ENCODE measurements at places on chromosomes 13 and 19. TPM values are rescaled to one million over a fixed set of nuclear protein-coding genes. Genes with fewer than 3 reads are reported as not detected.

DNA sequence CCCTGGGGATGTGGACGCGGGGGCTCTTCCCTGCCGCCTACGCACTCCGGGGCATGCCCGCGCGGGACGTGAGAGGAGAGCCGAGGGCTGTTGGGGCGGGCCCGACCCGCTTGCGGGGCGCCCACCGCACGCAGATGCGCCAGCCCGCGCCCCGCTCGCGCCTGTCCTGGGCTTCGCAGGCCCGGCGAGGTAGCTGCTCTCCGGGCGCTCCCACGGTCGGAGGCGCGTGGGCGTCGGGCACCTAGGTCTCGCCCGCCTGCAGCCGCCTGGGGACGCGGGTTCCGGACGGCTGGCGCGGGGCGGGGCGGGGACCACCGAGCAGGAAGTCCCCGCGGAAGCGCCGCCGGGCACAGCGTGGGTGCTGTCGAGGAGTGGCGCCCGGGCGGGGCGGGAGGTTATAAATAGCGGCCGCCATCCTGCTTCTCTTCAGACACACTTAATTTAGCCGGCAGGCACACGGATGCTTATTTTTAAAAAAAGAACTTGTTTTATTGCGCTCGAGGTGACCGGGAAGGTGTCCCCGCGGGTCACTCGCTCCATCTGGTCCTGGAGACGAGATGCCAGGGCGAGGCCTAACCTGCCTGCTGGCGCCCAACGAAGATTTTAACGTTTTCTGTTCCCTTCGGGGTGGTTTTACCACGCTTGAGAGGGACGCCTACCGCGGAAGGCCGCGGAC, 561 bp upstream of the GJA3 start:
- H3K4me3 ChIP-seq: peak overlapping the region; percentile 45
- H3K36me3 ChIP-seq: no peaks in the 10 kb centered on the region
- no peak overlapping the region for H3K27ac ChIP-seq
- DNase-seq: peak; percentile 61
- peaks cover 23% of the 10 kb centered on the region for H3K27me3 ChIP-seq

DNA sequence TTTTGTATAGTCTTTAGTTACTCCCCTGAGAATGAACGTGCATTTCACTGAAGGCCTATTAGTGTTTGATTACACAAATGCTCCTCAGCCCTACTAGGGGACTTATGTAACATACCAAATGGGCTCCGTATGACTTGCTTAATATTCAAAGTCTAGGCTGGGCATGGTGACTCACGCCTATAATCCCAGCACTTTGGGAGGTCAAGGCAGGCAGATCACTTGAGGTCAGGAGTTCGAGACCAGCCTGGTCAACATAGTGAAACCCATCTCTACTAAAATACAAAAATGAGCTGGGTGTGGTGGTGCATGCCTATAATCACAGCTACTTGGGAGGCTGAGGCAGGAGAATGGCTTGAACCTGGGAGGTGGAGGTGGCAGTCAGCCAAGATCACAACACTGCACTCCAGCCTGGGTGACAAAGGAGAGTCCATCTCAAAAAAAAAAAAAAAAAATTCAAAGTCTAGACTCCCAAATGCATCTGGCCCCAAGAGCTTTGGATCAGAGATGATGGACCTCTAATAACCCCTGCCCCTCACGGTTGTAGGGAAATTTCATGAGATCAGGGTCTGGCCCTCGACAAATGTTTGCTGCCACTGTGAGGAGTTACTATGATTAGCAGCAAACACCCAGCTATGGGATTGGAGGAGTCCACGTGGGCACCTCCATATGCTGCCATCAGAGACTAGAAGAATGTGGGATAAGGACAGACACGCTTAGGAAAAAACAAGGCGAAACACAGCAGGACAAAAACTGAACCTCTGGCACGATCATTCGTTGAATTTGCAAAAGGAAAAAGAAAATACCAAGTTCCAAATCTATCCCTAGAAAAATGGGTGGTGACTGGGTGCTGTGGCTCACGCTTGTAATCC, 4.6 kb downstream of the FBXO17 start:
- H3K27ac ChIP-seq: no peak overlapping the region
- H3K4me3 ChIP-seq: no peak overlapping the region
- H3K36me3 ChIP-seq: no peaks in the 10 kb centered on the region
- H3K4me1 ChIP-seq: no peaks in the 10 kb centered on the region

Gene FUT1
- 12.2 TPM for total RNA-seq

DNA sequence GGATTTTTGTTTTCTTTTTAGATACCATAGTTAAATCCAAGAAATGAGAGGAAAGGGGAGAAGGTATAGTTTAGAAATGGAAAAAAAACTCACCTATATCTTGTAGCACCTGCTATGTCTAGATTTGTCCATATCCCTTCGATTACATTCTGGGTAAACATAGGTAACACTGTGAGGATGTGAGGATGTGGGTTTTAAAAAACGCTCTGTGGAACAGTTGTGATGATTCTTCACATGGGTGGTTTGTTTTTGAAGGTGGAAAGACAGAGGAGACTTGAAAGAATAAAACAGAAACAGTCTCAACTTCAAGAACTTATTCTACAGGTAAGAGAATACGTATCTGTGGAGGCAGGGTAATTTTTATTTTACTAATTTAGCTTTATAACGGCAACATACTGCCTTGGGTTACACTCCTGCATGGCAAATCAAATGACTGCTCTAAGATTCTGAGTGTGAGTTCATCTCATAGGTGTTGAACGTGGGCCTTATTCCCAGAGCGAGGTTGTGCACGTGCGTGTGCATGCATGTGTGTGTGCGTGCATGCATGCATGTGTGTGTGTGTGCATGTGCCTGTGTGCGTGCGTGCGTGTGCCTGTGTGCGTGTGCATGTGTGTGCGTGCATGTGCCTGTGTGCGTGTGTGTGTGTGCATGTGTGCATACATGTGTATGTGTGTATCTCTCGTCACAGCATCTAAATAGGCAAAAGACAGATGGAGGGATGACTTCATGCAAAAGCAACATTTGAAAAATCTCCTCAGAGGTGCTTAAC, 23.5 kb downstream of the ATP4B start:
- DNase-seq: no peak
- no peaks in the 10 kb centered on the region for H3K4me1 ChIP-seq
- peaks cover 8% of the 10 kb centered on the region for H3K36me3 ChIP-seq
- H3K27me3 ChIP-seq: no peaks in the 10 kb centered on the region
- H3K27ac ChIP-seq: no peak overlapping the region

DNA sequence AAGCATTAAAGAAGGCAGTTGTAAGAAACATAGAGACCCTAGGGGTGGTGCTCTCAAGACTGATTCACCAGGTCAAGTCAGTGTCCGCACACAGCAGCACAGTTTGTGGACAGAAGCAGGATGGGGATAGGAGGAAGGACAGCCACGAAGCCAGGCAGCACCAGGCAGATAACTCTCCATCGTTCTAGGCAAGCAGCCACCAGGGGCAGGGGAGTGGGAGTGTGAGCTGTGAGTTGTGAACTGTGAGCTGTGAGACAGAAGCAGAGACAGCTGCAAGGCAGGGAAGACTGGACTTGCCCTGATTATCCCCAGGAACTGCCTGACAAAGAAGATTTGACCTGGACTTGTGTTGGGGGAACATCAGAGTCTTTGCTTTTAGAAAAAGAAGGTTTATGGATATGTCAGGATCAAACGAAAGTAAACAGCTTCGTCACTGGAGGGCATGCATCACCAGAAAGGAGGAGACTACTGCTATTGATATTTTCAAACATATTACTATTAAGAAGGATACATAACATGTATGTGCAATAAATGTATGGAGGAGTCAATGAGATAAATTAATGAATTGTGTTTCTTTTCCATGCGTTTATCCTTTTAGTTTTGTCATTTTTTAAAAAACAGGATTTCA, 286.1 kb downstream of the IRS2 start:
- no peak for DNase-seq
- H3K4me3 ChIP-seq: no peak overlapping the region
- no peak overlapping the region for H3K27ac ChIP-seq
- no peaks in the 10 kb centered on the region for H3K4me1 ChIP-seq

GRCh38 chr13:38824342-38824741, 137.5 kb downstream of the FREM2 start:
- no peaks in the 10 kb centered on the region for H3K36me3 ChIP-seq
- H3K4me3 ChIP-seq: no peak overlapping the region
- H3K27me3 ChIP-seq: no peaks in the 10 kb centered on the region
- H3K27ac ChIP-seq: no peak overlapping the region
- H3K4me1 ChIP-seq: no peaks in the 10 kb centered on the region

Gene ADGRE3
- total RNA-seq: not detected

- DNase-seq: no peak
- H3K27ac ChIP-seq: no peak overlapping the region
- H3K27me3 ChIP-seq: peaks cover 8% of the 10 kb centered on the region
- no peaks in the 10 kb centered on the region for H3K4me1 ChIP-seq
- no peaks in the 10 kb centered on the region for H3K36me3 ChIP-seq
- no peak overlapping the region for H3K4me3 ChIP-seq
Observed at GRCh38 chr13:25178070-25178469, 6.0 kb upstream of the AMER2 start.

Gene FGF14
- 0.58 TPM for total RNA-seq

DNA sequence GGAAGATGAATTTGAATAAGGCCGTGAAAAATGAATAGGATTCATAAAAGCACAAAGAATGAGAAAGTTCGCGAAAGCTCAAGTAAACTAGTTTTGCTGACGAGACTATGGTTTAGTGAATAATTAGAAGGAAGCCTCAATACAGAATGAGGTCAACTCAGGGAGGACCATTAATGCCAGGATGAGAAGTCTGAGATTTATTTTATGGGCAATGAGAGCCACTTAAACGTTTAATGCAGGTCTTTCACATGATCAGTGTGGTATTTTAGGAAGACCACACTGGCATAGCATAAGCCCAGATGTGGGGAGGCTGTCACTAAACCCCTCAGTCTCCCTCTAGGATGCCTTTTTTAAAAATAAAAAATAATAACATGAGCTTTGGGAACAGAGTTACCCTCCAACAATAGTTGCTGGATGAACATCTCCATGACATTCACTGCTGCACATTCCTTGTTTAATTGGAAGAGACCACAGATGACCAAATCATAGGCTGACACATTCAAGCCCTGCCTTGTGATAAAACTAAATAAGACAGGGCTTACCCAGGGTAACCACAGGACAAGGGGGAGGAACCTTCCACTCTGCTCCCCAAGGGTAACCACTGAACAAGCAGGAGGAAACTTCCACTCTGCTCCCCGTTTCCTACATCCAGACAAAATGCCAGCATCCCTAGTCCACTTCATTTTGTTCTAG, 43.6 kb upstream of the LSM14A start:
- no peak overlapping the region for H3K27ac ChIP-seq
- no peaks in the 10 kb centered on the region for H3K27me3 ChIP-seq
- no peak overlapping the region for H3K4me3 ChIP-seq
- no peaks in the 10 kb centered on the region for H3K36me3 ChIP-seq
- DNase-seq: no peak

DNA sequence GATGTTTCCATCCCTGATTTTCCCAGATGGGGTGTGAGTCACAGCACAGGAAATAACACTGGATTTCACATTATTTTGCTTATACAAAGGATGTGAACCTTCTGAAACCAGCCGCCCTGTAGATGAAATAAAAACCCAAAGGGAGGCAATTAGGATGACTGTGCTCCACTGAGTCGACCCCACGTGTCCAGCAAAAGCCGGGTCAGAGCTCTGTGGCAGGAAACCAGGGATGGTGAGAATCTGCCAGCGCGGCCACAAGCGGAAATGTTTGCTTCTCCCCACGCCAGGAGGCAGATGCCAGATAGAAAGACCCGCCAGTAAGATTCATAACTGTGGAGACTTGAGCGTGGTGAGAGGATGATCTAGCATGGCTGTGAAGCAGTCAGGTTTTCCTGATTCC, 764.4 kb downstream of the LIG4 start:
- no peak for DNase-seq
- no peaks in the 10 kb centered on the region for H3K4me1 ChIP-seq

Gene PINLYP
- total RNA-seq: 9.2 TPM

Gene TMEM221
- 1.4 TPM for total RNA-seq

Gene RFPL4AL1
- not detected for total RNA-seq

- H3K4me3 ChIP-seq: no peak overlapping the region
- H3K27me3 ChIP-seq: no peaks in the 10 kb centered on the region
- no peak overlapping the region for H3K27ac ChIP-seq
- H3K36me3 ChIP-seq: no peaks in the 10 kb centered on the region
- DNase-seq: no peak
Observed at GRCh38 chr13:27308941-27309340, 38.3 kb downstream of the RASL11A start.

Gene CLEC11A
- 5.2 TPM for total RNA-seq

GRCh38 chr13:31895691-31896090, 135.9 kb upstream of the FRY start:
- no peak overlapping the region for H3K4me3 ChIP-seq
- no peak overlapping the region for H3K27ac ChIP-seq

Gene MAP4K1
- 14.4 TPM for total RNA-seq

GRCh38 chr13:26041444-26041843, 10.4 kb downstream of the SHISA2 start:
- H3K4me3 ChIP-seq: no peak overlapping the region
- DNase-seq: no peak
- no peaks in the 10 kb centered on the region for H3K27me3 ChIP-seq
- no peaks in the 10 kb centered on the region for H3K4me1 ChIP-seq
- no peak overlapping the region for H3K27ac ChIP-seq

- DNase-seq: no peak
- H3K27ac ChIP-seq: no peak overlapping the region
- no peak overlapping the region for H3K4me3 ChIP-seq
Observed at GRCh38 chr19:49106648-49107135, 7.5 kb upstream of the LIN7B start.

- DNase-seq: no peak
- H3K27ac ChIP-seq: no peak overlapping the region
- no peaks in the 10 kb centered on the region for H3K27me3 ChIP-seq
- H3K4me3 ChIP-seq: no peak overlapping the region
- no peaks in the 10 kb centered on the region for H3K36me3 ChIP-seq
Observed at GRCh38 chr13:29578300-29579085, 17.0 kb downstream of the SLC7A1 start.

Gene ARHGAP45
- 43.6 TPM for total RNA-seq

DNA sequence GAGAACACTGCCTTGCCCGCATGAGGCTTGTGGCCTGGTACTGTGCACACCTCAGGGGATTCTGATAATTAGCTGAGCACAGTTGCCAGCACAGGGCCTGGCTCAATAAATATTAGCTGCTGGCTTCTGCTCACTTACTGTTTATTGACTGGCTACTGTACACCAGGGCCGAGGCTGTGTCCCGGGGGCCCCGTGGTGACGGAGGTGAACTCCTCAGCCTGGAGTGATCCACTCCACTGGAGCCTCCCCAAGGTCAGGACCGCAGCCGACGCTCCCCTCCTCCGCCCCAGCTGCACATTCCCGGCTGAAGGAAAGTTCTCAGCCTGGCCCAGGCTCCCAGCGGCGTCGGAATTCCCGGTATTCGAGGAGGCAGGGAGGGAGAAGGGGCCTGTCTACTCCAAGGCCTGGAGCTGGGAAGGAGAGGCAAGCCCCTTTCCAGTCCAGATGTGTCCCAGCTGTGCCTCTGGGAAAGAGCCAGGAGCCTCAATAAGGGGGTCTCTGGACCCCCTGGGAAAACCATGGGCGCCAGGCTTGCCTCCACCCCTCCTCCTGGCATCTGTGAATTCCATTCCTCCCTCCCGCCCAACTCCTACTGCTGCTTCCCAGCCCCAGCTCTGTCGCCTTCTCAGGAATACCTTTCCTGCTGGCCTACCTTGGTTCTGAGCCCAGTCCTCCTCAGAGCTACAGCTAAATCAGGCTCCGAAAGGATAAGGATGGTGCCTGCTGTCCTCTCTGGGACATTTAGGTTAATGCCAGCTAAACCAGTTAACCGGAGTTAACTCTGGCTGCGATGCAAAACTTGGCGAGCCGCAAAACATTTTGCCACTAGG, 7.3 kb downstream of the RPS16 start:
- no peaks in the 10 kb centered on the region for H3K27me3 ChIP-seq
- peaks cover 35% of the 10 kb centered on the region for H3K36me3 ChIP-seq
- peaks cover 18% of the 10 kb centered on the region for H3K4me1 ChIP-seq
- peak; percentile 88 for DNase-seq
- peak overlapping the region; percentile 18 for H3K4me3 ChIP-seq
- peak overlapping the region; percentile 86 for H3K27ac ChIP-seq

Data from H1 (cell line).